Stimulated activated CD4-positive, alpha-beta T cell treated with anti-CD3 and anti-CD28 coated beads, Interleukin-1b, Interleukin-23, amount 100 ng/mL, for 1 hour (primary cell): ENCODE measurements at places on chromosomes 13 and 19.

- DNase-seq = no peak
These were observed 7.1 kb downstream of the AKAP8 start for GRCh38 chr19:15372470-15372869.

DNA sequence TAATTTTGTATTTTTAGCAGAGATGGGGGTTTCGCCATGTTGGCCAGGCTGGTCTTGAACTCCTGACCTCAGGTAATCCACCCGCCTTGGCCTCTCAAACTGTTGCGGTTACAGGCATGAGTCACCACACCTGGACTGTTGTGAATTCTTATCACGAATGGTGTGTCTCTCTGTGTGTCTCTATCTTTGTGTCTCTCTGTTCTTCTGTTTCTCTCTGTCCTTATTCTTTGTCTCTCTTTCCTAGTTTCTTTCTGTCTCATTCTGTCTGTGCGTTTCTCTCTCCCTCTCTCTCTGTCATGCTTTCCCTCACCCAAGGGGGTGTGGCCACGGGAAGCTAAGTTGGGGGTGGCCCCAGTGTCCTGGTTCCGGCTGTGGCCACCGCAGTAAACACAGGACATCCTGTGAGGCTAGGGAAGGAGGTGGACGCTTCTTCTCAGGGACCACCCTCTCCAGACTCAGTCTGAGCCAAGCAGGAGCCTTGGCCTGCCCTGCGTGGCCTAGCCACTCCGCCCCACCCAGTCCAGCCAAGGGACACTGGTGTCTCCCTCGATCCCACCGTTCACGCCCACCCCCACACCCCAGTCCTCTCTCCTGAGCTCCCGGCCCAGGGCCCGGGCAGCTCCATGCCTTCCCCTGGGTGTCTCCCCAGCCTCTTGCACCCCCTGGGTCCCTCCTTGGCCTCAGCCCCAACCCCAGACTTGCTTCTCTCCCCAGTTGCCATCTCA, 3.9 kb upstream of the PRX start:
- DNase-seq = no peak

DNA sequence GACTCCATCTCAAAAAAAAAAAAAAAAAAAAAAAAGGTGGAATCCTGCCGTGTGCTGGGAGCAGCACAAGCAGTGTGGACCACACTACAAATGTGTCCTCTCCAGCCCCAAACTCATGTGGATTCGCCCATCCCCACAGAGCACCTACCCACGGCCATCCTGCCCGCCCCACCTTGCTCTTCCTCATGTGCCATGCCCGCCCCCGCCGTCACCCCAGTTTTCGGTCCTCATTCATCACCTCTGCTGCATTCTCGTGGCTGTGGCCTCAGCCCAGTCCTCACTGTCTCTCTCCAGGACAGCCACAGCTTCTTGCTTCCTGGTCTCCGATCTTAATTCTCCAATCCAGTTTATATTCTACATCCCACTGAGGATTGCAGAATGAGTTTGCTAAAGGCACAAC, 80.0 kb upstream of the TM9SF2 start:
- no peak for DNase-seq

GRCh38 chr19:2462635-2463421, 6.1 kb upstream of the LMNB2 start:
- no peak for DNase-seq

DNA sequence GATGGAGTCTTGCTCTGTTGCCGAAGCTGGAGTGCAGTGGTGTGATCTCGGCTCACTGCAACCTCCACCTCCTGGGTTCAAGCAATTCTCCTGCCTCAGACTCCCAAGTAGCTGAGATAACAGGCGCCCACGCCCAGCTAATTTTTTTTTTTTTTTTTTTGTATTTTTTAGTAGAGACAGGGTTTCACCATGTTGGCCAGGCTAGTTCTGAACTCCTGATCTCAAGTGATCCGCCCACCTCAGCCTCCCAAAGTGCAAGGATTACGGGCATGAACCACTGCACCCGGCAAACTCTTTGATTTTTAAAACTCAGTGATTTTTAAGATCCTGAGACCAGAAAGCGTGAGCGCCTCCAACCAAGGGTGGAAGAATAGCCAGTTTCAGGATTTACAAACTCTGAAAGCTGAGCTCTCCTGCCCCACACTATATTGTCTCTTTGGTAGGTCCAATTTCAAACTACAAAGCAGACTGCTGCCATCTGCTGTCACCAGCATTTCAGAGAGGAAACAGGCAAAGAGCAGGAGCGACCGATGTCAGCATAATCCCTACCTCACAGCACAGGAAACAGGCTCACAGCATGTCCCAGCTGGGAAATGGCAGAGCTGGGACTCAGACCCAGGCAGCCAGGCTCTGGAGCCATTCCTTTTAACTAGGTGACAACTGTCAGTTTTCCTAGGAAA, 9.2 kb downstream of the NOSIP start:
- DNase-seq = no peak

DNA sequence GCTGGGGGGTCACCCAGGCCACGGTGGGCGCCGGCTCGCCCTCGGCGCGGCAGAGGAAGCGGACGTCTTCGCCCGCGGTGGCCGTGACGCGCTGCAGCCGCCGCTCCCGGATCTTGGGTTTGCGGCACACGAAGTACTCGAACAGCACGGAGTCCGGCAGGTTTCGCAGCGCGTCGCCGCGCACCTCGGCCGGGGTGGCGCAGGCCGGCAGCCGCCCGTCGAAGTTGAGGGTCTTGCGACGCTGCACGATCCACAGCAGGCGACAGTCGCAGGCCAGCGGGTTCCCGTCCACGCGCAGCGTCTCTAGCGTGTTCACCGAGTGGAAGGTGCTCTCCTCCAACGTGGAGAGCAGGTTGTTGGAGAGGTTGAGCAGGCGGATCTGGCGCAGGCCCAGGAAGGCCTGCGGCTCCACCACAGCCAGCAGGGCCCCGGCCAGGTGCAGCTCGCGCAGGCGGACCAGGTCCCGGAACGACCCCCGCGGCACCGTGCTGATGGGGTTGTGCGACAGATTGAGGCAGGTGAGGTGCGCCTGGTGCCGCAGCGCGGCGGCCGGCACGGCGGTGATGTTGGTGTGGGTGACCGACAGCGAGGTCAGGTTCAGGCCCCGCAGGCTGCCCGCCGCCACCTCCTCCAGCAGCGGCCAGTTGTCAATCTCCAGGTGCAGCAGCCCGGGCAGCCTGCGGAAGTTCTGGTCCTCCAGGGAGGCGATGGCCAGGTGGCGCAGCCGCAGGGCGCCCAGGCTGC, 8.6 kb upstream of the PEAK3 start:
- no peak for DNase-seq

DNA sequence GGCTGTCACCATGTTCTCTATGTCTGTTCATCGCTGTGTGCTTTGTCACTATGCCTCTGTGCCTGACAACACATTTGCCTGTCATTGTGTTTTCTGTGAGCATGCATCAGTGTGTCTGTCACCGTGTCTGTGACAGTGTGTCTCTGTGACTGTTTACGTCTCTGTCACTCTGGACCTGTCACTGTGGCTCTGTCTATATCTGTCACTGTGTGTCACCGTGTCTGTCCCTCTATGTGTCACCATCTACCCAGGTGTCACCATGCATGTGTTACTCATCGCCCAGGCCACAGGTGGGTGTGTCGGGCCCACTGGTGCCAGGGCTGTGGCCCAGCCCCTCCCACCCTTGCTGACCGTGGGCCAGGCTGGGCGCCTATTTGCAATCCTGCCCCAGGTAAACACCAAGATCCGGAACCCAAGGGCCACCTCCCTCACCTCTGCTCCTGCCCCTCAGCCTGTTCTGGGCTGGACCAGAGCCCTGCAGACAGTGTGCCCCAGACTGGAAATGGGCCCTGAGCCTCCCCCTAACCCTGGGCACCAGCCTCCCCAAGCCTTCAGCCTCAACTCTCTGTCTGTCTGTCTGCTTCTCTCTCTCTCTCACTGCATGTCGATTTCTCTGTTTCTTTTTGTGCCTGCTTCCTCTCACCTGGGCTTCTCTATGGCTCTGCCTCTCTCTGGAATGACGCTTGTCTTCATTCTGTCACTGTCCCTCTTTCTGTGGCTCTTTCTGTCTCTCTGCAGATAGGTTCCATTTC, 7.7 kb downstream of the IRF2BP1 start:
- no peak for DNase-seq

DNA sequence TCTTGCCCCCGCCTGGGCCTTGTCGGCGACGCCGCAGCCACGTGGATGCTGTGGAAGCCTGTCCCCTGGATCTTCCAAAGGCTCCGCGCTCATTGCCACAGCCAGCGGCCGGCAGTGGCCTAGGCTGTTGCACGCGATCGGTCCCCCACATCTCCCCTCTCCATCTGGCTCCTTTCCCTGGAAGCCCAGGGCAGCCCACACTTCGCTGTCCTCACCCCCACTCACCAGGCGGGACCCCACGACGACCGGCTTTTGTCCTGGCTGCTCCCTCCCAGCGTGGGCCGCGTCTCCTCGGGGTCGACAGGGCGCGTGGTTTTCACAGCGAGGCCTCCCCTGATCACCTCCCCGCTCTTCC, 605 bp upstream of the TEX30 start:
- no peak for DNase-seq

- DNase-seq = no peak
These were observed 34.5 kb upstream of the URAD start for GRCh38 chr13:28022848-28023518.

- no peak for DNase-seq
These were observed 28.0 kb upstream of the SLC15A1 start for GRCh38 chr13:98780451-98780850.

- DNase-seq = no peak
These were observed 4.5 kb downstream of the NTN5 start for GRCh38 chr19:48668332-48668731.

DNA sequence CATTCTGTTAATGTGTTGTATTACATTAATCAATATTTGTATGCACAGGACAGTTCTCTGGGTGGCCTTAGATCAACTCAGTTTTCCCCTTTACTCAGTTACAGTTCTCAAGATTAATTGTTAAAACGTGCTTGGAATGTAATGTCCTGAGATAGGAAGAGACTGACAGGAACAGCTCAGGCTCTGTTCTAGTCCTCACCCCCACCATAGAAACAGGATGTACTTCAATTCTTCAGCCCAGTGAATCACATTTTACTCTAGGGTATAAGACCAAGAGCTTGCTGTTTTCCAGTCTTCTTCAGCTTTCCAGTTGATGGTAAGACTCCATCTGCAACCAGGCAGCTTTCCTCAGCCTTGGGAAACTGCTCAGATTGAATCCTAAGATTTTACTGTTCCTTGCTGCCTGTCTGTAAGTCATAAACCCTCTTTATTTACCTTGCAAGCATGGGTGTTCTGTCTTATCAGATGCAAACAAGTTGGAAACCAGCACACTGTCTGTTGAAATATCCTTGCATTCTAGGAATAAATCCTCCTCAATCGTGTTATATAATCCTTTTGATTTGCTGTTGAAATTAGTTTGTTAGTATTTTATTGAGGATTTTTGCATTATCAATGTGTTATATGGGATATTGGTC, 836.9 kb upstream of the PCDH9 start:
- no peak for DNase-seq

- DNase-seq = no peak
These were observed 48.2 kb downstream of the STK24 start for GRCh38 chr13:98528663-98529064.

- no peak for DNase-seq
These were observed 364.6 kb upstream of the ZNF507 start for GRCh38 chr19:31980796-31981195.

DNA sequence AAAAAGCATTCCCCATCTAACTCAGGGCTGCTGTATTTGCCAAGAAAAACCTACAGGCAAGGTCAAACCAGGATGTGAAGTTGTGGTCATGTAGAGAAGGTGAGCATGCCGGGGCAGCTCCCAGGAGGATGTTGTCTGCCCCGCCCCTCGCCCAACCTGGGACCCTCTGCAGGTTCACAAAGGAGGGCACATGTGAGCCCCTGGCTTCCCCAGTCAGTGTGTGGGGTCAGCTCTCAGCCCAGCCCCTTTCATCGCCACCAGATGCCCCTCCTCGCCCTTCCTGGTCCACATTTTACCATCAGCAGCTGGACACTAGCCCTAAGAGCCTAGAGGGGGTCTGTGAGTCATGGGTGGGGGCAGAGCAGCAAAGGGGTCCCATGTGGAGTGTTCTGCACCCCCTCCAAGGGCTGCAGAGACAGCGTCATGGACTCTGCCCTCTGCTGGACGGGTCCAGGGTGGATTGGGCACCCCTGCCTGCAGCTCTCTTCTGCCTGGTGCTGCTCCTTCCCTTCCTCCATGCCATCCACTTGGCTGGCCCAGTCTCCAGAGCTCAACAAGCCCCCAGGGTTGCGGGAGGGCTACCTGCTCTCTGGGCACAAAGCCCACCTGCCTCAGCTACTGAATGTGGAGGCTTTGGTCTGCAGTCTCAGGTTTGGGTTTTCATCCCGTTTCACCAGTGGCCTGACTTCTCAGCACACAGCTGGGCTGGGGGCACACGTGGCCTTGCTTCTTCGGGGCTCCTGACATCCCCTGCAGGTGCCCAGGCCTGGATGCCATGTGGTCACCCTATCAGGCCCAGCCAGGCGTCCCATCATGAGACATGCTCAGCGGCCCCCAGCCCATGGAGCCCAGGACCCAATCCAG, 3.7 kb downstream of the PLEKHF1 start:
- DNase-seq = no peak

DNA sequence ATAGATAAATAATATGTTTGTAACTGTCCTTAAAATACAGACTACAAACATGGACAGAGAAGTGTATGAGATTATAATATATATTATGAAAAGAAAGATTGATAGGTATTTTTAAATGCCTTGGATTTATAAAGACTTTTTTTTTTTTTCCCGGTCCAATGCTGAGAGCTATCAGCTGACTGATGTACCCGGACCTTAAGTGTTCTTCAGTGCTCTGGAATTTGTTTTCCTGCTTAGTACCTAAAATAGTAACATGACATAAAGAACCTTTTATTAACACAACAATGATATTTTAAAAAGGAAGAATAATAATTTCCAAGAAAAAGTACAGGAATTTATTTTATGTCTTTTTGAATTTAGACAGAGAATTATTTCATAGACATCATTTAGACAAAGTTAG, 795.5 kb upstream of the PCDH9 start:
- DNase-seq = no peak

- DNase-seq = no peak
These were observed 35.1 kb downstream of the LCP1 start for GRCh38 chr13:46146898-46147297.

DNA sequence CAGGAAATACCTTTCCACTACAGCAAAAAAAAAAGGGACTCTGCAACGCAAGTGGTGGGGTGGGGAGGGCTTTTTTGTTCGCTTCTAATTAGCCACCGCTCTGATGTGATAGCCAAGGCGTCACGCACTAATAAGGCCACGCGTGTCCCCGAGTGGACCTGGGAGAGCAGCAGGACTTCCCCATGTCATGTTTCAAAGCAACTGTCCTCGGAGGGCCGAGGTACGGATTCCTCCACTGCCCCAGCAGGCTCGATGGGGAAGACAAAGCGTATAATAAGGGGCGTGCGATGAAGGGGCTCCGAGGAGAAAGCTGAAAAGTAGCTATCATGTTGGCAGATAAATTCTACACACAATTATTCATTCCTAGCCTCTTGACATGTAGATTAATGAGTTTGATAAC, 179.7 kb upstream of the ZNF507 start:
- no peak for DNase-seq
